ENCODE measurements at places on chromosomes 6 and 20.

GRCh38 chr20:48899881-48900280 lies 21.6 kb upstream of the ARFGEF2 start:
- DNase-seq = no peak

DNA sequence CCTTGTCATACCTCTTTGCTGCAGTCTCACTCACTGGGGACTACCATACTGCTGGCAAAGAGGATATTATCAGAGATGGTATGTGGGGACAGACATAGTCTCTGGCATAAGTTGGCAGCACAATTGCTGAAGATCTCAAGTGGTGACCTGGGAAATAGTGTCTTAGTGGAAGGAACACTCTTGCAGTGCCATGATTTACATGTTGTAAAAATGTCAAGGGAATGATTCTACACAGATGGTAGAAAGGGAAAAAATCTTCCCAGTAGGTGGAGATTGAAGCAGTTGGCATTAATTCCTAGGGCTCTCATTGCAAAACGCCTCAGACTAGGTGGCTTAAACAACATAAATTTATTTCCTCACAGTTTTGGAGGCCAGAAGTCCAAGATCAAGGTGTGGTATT lies 662.2 kb downstream of the DHX35 start:
- DNase-seq = no peak

- DNase-seq = no peak
These were observed 51.1 kb downstream of the SGK1 start for GRCh38 chr6:134266776-134267175.

DNA sequence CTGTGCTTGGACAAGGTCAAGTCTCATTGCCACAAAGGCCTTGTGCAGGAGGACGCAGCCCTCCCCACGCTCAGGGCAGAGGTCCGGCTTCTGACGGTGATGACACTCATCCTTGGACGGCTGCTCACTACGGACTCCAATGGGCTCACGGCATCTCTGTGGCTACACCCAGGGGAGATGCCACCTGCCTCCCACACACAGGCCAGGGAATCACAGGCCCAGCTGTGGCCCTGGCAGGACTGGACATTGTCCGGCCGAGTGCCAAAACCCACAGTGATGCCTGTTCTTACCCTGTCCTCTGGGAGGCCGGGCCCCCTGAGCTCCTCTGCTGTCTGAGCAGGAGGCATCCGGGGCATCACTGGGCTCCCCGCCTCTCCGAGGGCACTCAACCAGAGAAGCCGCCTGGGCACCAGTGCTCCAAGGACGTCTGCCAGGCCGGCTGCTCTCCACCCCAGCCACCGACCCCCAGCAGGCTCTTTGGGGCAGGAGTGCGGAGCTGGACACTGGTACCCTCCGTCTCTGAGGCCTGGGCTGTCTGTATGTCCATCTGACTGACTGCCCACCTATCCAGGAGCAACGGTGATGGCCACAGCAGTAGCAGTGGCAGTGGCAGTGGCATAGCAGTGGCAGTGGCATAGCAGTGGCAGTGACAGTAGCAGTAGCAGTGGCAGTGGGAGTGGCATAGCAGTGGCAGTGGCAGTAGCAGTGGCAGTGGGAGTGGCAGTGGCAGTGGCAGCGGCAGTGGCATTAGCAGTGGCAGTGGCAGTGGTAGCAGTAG lies 1.9 kb downstream of the RBBP8NL start:
- no peak for DNase-seq

- no peak for DNase-seq
These were observed 133.4 kb downstream of the LAMP5 start for GRCh38 chr20:9647741-9648140.

DNA sequence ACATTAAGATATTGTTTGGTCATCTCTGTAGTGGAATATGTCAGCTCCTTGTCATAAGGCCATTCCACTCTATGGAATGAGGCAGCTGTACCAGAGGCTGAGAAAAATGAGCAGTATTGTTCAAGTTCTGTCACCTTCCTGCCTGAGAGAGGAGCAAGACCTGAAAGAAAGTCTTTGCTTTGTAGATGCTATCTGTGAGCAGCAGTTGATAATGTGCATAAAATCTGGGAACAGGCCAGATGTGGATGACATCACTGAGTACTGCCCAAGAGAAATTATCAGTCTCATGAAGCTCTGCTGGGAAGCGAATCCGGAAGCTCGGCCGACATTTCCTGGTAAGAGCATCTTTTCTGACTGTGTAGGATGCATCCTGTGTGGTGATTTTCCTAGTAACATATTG lies 16.8 kb downstream of the RIPK1 start:
- DNase-seq = no peak

DNA sequence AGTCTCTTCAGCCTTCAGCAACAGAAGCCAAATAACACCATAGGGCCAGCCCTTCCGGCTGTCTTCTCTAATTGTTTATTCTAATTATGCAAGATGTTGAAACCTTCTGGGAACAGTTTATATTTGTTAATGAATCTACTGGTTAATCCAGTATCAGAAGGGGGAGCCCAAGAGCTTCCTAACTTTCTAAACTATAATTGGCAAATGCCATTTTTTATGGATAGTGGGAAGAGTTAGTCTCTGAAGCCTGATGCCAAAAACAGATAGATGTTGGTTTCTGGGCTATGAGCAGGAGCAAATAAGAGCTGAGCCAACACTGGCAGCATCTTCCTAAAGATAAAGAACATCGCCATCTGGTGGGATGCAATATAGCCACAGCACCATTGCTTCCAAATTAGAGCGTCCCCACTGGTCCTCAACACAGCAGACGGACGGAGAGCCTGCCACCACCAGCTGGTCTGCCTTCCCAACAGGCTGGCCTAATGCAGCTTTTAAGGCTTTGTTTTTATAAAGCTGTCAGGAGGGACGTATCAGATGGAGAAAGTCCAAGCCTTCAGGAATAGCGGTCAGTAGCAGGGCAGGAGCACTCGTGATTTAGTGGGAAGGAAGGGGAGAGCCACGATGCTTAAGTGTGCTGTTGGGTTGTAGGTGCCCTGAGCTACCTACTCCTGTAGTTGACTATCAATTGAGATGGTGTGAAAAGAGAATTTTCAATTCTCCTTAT lies 118.8 kb downstream of the RALGAPA2 start:
- no peak for DNase-seq

DNA sequence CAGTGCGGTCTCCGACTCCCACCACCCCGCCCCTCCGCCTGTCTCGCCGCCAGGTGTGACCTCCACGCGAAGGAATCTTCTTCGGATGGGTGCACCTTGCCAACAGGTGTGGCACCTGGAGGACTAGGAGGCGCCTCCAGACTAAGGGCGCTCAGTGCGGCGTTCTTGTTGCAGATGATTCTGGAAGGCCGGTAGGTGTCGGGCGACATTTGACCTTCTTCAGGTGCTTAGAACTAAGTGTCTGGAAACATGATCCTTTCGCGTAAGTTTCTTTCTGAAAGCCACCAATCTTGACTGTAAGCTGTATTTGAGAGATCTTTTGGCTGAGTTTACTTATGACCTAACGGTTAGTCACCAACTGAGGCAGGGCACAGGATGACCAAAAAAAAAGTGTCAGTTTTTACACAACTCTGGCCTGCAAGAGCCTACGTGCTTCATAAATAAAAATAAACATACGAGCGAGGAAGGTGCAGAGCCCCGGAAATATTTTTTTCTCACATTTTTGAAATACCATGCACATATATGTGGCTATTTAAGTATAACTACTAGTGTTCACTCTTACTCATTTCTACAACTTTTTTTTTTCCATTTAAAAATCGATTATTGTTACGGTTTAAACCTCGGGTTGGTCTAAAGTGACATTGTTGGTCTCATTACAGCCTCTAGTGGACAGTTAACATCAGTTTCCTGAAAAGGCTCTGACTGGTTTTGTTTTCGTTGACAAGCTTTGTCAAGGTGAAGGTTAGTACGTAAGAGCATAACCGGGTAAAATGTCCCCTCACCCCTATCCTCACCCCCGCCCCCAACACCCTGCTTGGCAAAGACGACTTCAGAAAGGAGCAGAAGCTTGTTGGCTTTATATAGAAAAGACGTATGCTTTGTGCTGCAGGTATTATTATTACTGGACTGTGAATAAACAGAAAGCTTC lies 1.6 kb upstream of the ATXN1 start:
- no peak for DNase-seq

DNA sequence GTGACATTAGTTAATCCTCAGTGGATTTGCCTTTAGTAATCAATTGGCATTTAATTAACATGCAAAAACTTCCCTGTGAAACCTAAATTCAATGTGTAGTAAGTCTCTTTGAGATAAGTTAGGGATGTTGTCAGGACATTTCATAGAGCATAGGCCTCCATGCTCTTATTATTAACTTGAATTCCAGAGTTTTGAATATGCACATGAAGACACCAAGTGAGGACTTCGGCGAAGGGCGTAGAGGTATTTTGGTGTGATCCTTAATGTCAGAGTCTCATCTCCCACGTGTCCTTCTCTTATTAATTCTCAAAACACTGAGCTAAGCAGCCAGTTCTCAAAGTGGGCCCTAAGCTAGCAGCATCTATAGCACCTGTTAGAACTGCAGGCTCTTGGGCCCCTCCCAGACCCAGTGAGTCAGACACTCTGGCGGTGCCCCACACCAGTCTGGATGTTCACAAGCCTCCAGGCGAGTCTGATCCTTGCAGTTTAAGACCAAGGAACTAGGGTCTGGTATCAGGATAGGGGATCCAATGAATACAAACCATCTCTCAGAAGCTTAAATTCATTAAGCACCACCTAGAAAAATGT lies 292.1 kb downstream of the QKI start:
- no peak for DNase-seq

GRCh38 chr6:167896648-167897047 lies 69.9 kb downstream of the AFDN start:
- no peak for DNase-seq

GRCh38 chr20:14861028-14861699 lies 523.8 kb upstream of the FLRT3 start:
- no peak for DNase-seq

- DNase-seq = no peak
These were observed 99.2 kb downstream of the IRAK1BP1 start for GRCh38 chr6:78966542-78966941.

GRCh38 chr6:103042336-103042735 lies 1648.8 kb downstream of the GRIK2 start:
- DNase-seq = peak; percentile 9

- DNase-seq = no peak
These were observed 866 bp upstream of the BTN3A3 start for GRCh38 chr6:26439151-26440125.

GRCh38 chr6:160960839-160961238 lies 30.7 kb upstream of the MAP3K4 start:
- no peak for DNase-seq

DNA sequence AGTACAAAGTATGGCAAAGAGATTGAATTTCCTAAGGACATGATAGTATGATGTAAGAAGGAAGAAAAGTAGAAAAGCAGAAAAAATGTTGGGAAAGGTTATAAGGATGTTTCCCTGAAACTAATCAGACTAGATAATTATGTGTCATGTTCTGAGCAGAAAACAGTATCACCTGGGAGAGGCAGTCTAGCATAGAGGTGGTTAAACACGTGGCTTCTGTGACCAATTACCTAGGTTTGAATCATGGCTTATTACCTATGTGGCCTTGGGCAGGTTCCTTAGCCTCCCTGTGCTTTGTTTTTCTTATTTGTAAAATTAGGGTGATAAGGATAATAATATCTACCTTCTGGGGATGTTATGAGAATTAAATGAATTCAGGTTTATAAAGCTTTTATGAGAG lies 38.0 kb downstream of the SCGN start:
- DNase-seq = no peak

DNA sequence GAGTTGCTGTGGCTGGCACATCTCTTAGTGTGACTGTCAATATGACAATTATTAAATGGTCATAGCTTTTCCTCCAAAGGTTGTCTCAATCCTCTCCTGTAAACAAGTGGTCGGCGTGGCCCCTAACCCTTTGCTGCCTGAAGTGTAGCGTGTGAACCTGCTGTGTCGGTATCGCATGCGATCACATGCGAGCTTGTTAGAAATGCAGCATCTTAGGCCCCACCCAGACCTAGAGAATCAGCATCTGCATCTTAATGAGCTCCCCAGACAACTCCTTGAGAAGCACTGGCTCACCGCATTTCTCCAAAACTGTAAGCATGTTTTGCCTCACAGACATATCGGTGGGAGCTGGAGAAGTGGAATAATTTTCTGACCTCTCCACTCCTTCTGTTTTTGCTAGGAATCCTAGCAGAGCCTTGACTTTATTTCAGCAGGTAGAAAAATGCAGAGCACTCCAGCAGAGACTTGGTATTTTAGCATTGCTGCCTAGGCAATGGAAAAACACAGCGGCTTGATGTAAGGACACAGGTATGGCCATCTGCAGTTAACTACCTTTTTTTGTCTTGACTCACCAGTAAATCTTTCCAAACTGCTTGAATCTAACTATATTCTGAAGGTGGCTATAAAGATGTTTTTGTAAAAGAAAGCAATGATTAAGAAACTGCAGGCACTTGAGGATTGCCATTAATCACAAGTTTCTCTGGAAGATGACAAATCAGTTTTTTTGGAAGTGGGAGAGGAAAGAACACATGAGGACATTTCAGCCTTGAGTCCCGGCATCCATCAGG lies 67.6 kb downstream of the PSMG4 start:
- DNase-seq = no peak

DNA sequence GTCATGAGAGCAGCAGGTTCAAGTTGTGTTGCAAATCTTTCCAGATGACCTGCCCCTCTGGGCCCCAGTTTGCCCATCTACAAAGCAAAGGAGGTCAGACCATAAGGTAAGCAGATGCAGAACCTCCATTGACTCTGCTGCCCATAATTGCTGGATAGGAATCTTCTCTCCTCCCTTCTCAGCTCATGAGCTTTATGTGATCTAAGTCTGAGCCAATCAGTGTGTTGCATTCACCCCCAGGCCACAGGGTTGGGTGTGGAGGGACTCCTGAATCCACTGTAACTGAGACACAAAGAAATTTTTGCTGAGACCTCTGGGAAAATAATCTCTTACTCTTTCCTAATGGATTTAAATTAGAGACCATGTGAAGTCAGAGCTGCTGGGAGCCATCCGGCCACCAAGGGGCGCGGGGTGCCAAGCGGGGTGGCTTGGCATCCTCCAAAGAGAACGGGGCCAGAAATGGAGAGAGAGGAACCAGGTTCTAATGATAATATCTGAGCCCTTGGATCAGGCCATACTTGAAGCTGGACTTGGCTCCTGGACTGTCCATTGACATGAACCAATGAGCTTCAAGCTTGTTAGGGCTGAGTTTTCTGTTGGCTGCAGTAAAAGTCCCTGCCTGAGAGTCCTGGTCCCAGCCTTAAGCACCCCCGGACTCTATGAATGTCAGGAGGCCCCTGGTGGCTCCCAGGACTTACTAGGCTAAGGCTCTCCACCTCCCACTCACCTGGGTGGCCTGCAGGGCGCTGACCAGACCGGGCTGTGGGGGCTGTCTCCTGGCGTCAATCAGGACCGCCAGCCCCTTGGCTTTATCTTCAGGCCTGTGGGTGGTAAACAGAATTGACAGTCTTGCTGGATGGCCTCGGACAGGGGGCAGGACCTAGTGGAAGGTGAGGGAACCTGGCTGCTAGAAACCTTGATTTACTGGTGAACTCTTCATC lies 32.8 kb downstream of the KIAA1755 start:
- no peak for DNase-seq

DNA sequence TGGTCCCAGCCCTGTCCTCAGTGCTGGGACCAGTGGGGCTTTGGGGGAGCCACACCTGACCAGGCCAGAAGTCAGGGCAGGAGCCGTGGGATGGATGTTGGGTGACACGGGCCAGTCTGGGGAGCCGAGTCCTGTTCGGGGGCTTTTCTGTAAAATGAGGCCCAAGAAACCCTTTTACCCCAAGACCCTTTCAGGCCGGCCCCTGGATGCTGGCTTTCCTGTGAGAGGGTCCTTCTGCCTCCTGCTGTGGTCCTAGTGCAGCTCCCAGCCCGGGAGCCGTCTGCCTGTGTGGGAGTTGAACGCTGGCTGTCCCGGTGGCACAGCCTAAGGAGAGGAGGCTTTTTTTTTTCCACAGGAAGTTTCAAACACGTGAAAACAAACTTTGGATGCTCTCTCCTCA lies 123.2 kb downstream of the TMEM242 start:
- DNase-seq = no peak
